ENCODE measurements at places on chromosomes 7 and 10. TPM values are rescaled to one million over a fixed set of nuclear protein-coding genes. Genes with fewer than 3 reads are reported as not detected.

DNA sequence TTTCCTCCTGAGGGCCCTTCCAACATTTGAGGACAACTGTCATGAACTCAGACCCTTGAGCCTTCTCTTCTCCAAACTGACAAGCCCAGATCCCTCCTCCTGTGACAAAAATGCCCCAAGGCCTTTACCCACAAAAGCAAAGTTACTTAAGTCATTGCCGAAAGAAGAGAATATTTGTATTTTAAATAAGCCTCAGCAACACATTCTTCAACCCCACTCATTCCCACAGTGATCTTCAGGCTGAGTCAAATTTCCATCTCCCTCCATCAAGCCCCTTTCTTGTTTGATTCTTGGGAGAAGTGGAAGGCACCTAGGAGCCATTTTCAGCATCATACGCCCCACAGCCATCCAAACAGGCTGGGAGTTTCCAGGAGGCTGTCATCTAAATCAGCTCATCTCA lies 150.8 kb upstream of the PDE1C start:
- peaks cover 3% of the 10 kb centered on the region for H3K27me3 ChIP-seq
- H3K36me3 ChIP-seq, result no peaks in the 10 kb centered on the region
- H3K4me3 ChIP-seq, result no peak overlapping the region
- H3K4me1 ChIP-seq, result no peaks in the 10 kb centered on the region
- no peak overlapping the region for H3K27ac ChIP-seq
- DNase-seq, result no peak

- H3K36me3 ChIP-seq, result no peaks in the 10 kb centered on the region
- no peak overlapping the region for H3K4me3 ChIP-seq
- H3K27ac ChIP-seq, result no peak overlapping the region
Measured at GRCh38 chr7:105940109-105940508, 23.0 kb upstream of the CDHR3 start.

- H3K4me3 ChIP-seq, result no peak overlapping the region
- no peak overlapping the region for H3K27ac ChIP-seq
- H3K27me3 ChIP-seq, result peaks cover 8% of the 10 kb centered on the region
- no peak for DNase-seq
Measured at GRCh38 chr10:3270577-3271316, 98.2 kb upstream of the PITRM1 start.

GRCh38 chr7:50974240-50974639 lies 191.5 kb upstream of the GRB10 start:
- no peaks in the 10 kb centered on the region for H3K36me3 ChIP-seq
- no peaks in the 10 kb centered on the region for H3K27me3 ChIP-seq
- no peak for DNase-seq
- no peak overlapping the region for H3K27ac ChIP-seq

DNA sequence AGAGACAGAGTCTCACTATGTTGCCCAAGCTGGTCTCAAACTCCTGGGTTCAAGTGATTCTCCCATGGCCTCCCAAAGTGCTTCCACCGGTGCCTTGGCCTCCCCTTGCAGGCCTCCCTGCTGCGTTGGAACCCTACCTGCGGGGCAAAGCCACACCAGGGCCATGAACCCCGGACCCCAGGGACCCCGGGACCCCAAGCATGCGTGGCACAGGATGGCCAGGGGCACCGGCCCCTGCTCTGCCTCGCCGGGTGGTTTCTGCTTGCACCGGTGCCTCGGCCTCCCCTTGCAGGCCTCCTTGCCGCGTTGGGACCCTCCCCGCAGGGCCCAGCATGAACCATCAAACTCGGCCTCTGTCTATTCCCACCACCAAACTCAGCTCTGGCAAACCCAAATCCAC lies 301.0 kb upstream of the NPVF start:
- H3K27me3 ChIP-seq, result peaks cover 12% of the 10 kb centered on the region
- no peak for DNase-seq
- H3K4me1 ChIP-seq, result no peaks in the 10 kb centered on the region
- H3K36me3 ChIP-seq, result no peaks in the 10 kb centered on the region
- no peak overlapping the region for H3K27ac ChIP-seq

DNA sequence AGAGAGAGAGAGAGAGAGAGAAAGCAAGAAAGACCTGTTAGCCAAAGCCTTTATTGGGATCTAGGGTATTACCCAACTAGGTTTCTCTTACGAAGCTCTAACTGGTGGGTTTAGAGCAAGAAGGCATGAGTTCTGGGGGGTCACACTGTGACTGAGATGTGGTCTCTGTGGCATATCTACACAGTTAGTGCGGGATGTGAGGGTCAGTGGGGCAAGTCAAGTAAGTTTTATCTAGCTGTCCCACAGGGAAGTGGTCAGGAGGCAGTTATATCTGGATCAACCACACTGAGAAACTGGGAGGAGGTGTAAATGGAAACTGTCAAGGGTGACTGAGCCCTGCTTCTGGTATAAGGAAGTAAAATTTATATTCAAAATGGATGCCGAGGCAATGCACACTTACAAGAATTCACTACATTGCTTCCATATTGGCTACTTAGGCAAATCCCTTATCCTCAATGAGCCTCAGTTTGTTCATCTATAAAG lies 331.6 kb upstream of the HPS1 start:
- H3K36me3 ChIP-seq, result no peaks in the 10 kb centered on the region
- peaks cover 11% of the 10 kb centered on the region for H3K4me1 ChIP-seq
- DNase-seq, result no peak
- peaks cover 2% of the 10 kb centered on the region for H3K27me3 ChIP-seq

DNA sequence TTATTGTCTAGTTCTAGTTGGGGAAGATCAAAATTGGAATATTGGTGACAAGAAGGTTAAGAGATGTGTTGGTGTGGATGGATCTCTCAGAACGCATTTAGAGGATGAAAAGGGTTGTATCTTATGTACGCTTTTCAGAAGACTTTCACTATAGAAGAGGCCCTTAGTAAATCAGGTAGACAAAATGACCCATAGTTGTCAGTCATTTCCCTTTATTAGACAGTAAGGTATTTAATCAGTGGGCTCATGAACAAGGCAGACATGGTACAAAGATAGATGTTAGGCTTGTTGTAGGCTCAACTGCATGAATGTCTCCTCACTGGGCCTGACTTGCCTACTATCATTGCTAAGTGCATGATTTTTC lies 359.2 kb downstream of the PHF14 start:
- no peaks in the 10 kb centered on the region for H3K27me3 ChIP-seq
- no peaks in the 10 kb centered on the region for H3K4me1 ChIP-seq
- H3K36me3 ChIP-seq, result no peaks in the 10 kb centered on the region
- DNase-seq, result no peak
- no peak overlapping the region for H3K4me3 ChIP-seq
- H3K27ac ChIP-seq, result no peak overlapping the region

DNA sequence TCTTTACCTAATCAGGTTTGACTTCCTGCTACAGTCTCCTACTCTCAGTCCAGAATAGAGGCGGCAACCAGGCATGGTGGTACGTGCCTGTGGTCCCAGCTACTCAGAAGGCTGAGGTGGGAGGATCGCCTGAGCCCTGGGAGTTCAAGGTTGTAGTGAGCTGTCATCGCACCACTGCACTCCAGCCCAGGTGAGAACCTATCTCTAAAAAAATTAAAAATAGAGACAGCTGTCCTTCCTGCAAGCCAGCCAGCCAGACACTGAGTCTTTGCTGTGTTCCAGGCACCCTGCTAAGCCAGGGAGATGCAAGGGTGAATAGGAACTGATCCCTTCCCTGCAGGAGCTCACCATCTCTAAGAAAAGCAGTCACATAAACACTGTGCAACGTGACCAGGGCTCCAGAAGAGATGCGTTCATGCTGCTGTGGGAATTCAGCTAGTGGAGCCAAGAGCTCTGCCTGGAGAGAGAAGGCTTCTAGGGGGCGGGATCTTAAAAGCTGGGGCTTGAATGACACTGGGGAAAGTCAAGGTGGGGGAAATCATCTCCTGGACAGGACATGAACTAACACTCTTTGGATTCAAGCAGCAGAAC lies 22.1 kb upstream of the SLIT1 start:
- no peak overlapping the region for H3K4me3 ChIP-seq
- H3K4me1 ChIP-seq, result no peaks in the 10 kb centered on the region
- peaks cover 11% of the 10 kb centered on the region for H3K27me3 ChIP-seq
- H3K27ac ChIP-seq, result no peak overlapping the region

DNA sequence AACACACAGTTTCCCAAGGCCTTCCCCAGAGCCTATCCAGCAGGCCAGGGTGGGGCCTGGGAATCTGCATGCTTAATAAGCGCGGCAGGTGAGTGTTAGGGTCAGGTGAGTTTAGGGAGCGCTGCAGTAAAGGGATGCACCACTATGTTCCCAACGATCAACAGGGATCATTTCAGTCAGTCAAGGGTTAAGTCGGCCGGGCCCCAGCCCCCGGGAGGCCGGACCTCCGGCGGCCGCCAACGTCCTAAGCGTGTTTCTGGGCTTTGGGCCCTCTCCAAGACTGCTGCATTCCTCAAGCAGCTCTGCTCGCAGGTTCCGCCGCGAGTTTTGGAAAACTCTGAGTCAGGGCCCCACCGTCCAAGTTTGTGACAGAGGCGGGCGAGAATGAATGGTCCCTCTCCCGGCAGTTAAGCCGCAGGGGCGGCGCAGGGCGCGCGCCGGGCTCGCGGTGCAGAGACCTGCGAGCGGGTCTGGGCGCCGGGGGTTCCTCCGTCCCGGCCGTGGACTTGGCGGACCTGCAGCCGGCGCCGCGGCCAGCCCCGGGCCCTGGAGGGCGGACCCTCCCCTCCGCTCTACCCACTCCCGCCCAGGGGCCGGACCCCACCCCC lies 81.6 kb downstream of the ARHGAP22 start:
- no peak overlapping the region for H3K27ac ChIP-seq
- H3K36me3 ChIP-seq, result no peaks in the 10 kb centered on the region
- H3K4me3 ChIP-seq, result peak overlapping the region; percentile 25
- peaks cover 31% of the 10 kb centered on the region for H3K27me3 ChIP-seq

- no peak for DNase-seq
- H3K4me1 ChIP-seq, result peaks cover 2% of the 10 kb centered on the region
- H3K27ac ChIP-seq, result no peak overlapping the region
- H3K36me3 ChIP-seq, result no peaks in the 10 kb centered on the region
- H3K4me3 ChIP-seq, result no peak overlapping the region
Measured at GRCh38 chr10:118569241-118569881, 26.1 kb downstream of the PRLHR start.

DNA sequence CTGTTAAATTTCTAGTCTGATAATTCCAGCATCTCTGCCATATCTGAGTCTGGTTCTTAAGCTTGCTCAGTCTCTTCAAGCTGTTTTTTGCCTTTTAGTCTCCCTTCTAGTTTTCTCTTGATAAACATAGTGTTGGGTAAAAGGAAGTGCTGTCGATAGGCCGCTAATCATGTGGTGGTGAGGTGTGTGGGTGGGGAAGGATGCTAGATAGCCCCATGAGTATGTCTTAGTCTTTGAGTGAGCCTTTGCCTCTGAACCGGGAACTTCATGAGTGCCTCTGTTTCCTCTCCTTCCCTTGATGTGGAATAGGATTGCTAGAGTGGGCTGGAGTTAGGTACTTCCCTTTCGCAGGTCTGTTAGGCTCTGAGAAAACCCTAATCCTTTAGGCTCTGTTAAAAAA lies 441.8 kb downstream of the INHBA start:
- no peaks in the 10 kb centered on the region for H3K36me3 ChIP-seq
- H3K27me3 ChIP-seq, result no peaks in the 10 kb centered on the region
- DNase-seq, result no peak
- no peak overlapping the region for H3K4me3 ChIP-seq
- no peak overlapping the region for H3K27ac ChIP-seq

GRCh38 chr10:32329061-32329460 lies 17.9 kb downstream of the EPC1 start:
- H3K4me1 ChIP-seq, result peaks cover 92% of the 10 kb centered on the region
- H3K4me3 ChIP-seq, result no peak overlapping the region
- H3K36me3 ChIP-seq, result peaks cover 35% of the 10 kb centered on the region
- H3K27me3 ChIP-seq, result no peaks in the 10 kb centered on the region
- no peak for DNase-seq
- H3K27ac ChIP-seq, result peak overlapping the region; percentile 25

- no peaks in the 10 kb centered on the region for H3K27me3 ChIP-seq
- no peaks in the 10 kb centered on the region for H3K4me1 ChIP-seq
- DNase-seq, result no peak
- no peak overlapping the region for H3K4me3 ChIP-seq
Measured at GRCh38 chr7:9091282-9091681, 657.9 kb downstream of the NXPH1 start.

DNA sequence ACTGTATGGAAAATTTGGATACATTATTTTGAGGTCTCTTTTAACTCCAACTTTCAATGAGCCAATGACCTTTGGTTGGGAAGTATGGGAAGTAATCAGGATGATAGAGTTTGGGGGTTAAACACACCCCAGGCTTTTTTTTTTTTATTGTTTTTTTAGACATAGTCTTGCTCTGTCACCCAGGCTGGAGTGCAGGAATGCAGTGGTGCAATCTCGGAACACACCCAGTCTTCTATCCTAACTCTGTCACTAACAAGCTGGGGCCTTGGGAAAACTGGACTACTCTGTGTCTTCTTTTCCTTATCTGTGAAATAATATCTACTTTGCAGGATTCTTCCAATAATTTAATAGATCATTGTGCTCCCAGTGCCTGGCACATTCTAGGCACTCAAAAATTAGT lies 37.6 kb upstream of the AGBL3 start:
- H3K27ac ChIP-seq, result no peak overlapping the region
- no peak for DNase-seq
- H3K36me3 ChIP-seq, result no peaks in the 10 kb centered on the region
- H3K4me1 ChIP-seq, result peaks cover 1% of the 10 kb centered on the region
- no peak overlapping the region for H3K4me3 ChIP-seq
- H3K27me3 ChIP-seq, result no peaks in the 10 kb centered on the region

DNA sequence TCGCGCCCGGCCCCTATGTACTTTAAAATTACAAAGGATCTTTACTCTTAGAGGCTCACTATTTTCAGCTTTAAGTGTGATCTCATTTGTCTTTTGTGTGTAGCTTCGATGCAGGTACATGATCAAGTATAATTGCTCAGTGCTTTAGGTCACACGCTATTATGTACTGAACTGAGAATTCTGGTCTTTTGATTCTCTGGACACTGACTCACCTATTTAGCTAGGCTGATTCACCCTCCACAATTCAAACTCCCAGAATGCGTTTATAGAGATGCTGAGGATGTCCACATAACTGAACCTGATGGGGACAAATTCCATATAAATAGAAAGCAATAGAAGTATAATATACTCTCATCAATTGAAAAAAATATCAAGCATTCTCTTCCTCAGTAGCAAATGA lies 57.8 kb downstream of the PRKCQ start:
- H3K36me3 ChIP-seq, result no peaks in the 10 kb centered on the region
- no peak overlapping the region for H3K27ac ChIP-seq
- no peak overlapping the region for H3K4me3 ChIP-seq

DNA sequence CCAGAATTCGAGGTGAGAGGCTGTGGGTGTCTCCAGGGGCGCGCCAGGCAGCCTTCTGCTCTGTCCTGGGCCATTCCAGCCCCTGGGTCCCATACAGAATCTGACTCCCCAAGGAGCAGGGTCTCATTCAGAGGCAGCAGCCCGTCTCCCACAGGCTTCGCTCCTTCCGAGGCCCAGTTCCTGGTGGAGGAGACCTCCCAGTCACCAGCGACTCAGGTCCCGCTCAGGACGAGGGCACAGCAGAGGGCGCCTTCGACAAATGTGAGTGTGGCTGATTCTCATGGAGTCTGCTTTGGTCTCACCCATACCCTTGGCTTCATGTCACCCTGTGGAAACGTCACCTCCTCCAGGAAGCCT lies 81.8 kb upstream of the GPR26 start:
- H3K27ac ChIP-seq, result no peak overlapping the region
- no peak overlapping the region for H3K4me3 ChIP-seq
- H3K27me3 ChIP-seq, result peaks cover 41% of the 10 kb centered on the region
- DNase-seq, result no peak
- H3K36me3 ChIP-seq, result no peaks in the 10 kb centered on the region
- H3K4me1 ChIP-seq, result no peaks in the 10 kb centered on the region

GRCh38 chr10:113063043-113063967 lies 113.3 kb downstream of the TCF7L2 start:
- no peaks in the 10 kb centered on the region for H3K36me3 ChIP-seq
- H3K27ac ChIP-seq, result no peak overlapping the region
- DNase-seq, result no peak
- no peak overlapping the region for H3K4me3 ChIP-seq
- H3K27me3 ChIP-seq, result peaks cover 5% of the 10 kb centered on the region

Gene TMEM270
- not detected for total RNA-seq

Gene RBP4
- not detected for total RNA-seq

Gene ANXA8L1
- total RNA-seq, result not detected

Gene ZDHHC16
- total RNA-seq, result 40.6 TPM

Gene LIPN
- total RNA-seq, result 0.27 TPM

Gene UFSP1
- 3.4 TPM for total RNA-seq

All from activated B cell treated with CpG ODN at 0.5 μM for 24 hours (primary cell).